Lung microvascular endothelial cell (primary cell): ENCODE measurements at places on chromosomes 1 and 21. TPM values are rescaled to one million over a fixed set of nuclear protein-coding genes. Genes with fewer than 3 reads are reported as not detected.

GRCh38 chr1:150144606-150145005, 5.1 kb upstream of the PLEKHO1 start:
- DNase-seq: no peak

The GLMN gene
- total RNA-seq: 5.4 and 5.8 TPM in 2 replicates

- no peak for DNase-seq
These were observed 333.8 kb upstream of the PTBP2 start for GRCh38 chr1:96387785-96388184.

The HAPLN2 gene
- not detected in 2 replicates for total RNA-seq

DNA sequence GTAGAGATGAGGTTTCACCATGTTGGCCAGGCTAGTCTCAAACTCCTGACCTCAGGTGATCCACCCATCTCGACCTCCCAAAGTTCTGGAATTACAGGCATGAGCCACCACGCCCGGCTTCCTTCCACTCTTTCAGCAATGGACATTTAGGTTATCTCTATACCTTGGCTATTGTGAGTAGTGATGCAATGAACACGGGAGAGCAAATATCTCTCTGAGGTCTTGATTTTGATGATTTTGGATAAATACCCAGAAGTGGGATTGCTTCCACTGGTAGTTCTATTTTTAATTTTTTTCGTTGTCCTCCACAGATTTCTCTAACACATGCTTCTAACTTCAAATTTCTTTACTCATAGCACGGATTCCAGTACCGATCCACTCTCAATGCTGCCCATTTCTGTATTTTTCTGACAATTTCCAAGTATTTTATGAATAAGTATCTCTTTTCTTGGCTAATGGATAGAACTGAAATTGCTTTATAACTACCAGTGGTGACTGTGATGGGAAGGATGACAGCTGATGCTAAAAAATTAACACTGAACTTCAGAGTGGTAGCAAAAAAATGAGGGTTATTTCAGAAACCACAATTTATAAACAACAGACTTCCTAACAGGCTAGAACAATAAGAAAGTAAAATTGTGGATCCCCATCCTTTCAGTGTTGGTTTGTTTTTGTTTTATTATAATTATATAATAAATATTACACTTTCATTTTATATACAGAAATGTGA, 327.5 kb upstream of the RUNX1 start:
- DNase-seq: peak; percentile 60

The COL6A2 gene
- total RNA-seq: 5.4 and 33.7 TPM in 2 replicates

The DAB1 gene
- total RNA-seq: not detected in 2 replicates

The HES3 gene
- total RNA-seq: not detected in 2 replicates

- DNase-seq: no peak
These were observed 12.0 kb upstream of the GPR153 start for GRCh38 chr1:6272868-6273267.

The KLHDC7A gene
- not detected in 2 replicates for total RNA-seq

GRCh38 chr21:36499578-36500471, 19.9 kb upstream of the CLDN14 start:
- DNase-seq: peak; percentile 27

GRCh38 chr1:198480876-198481275, 59.6 kb downstream of the ATP6V1G3 start:
- DNase-seq: no peak

- peak; percentile 66 for DNase-seq
These were observed 554 bp downstream of the ZNF281 start for GRCh38 chr1:200409203-200409760.

The TDRD5 gene
- total RNA-seq: 0.20 and 0.22 TPM in 2 replicates

GRCh38 chr1:240385985-240386978, 225.7 kb downstream of the GREM2 start:
- no peak for DNase-seq

DNA sequence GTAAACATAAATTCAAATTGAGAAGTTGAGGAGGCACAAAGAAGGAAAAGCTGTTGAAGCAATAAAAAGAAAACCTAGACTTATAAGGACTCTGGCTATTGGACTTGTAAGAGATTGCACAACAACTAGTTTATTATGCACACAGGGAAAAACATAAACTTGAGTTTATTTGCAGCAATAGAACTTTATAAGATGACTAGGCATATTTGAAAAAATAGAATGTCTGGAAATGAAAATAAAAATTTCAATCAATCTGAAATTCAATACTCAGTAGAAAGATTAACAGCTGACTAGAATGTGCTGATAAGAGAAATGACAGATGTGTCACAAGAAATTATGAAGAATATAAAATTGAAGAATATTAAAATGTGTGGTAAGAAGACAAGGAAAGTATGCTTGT, 505.4 kb upstream of the ZP4 start:
- no peak for DNase-seq

The MRPL37 gene
- total RNA-seq: 35.5 and 46.2 TPM in 2 replicates

The USP48 gene
- 39.0 and 61.5 TPM in 2 replicates for total RNA-seq

The KRTAP13-4 gene
- not detected in 2 replicates for total RNA-seq

DNA sequence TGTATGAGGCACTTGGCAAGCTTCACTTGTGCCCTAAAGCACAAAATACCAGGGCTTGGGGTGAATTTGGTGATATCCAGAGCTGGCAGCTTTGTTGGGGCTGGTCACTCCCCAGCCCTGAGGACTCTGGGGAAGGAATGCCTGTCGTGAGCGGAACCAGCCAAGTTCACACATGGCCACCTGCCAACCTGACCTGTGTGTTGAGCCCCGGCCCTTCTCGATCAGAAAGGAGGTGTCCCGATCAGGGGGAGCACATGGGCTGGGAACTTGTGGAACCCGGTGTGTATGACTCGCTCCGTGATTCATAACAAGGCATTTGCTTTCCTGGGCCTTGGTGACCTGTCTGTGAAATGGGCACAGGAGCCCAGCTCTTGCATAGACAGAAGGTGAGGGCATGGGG, 43.1 kb downstream of the AGPAT3 start:
- no peak for DNase-seq

The PRELP gene
- total RNA-seq: not detected in 2 replicates

The SPRR5 gene
- not detected in 2 replicates for total RNA-seq

GRCh38 chr1:241079047-241079446, 278.0 kb downstream of the RGS7 start:
- no peak for DNase-seq

DNA sequence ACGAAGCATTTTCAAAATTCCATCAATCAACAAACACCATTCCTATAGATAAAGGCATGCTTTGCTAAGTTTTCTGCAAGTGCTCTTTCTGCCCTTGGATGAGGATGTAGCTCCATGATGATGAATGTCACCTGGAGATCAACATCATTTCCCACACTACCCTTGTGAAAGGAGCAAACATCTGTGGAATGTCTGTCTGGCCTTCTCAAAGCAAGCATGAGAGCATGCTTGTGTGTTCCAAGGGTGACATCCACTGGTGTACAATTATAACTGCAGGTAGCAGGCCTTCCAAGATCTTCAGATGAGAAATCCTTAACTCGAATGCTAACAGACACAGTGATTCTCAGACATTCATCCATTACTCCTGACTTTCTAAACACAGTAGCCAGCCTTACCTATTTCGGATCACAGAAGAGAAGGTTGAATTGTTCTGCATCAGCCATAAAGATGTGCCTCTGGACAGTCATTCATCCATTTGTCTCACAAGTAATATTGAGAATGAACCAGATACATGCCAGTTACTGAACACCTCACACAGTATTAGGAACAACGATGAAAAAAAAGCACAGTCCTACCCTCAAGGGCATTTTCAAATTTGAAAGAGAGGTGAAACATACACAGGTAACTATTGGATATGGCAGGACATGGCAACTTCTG, 162.4 kb downstream of the TPR start:
- peak; percentile 90 for DNase-seq

The TOMM40L gene
- 12.0 and 13.5 TPM in 2 replicates for total RNA-seq

The ZNF648 gene
- total RNA-seq: not detected in 2 replicates

- DNase-seq: no peak
These were observed 85.9 kb downstream of the SELENOF start for GRCh38 chr1:86828024-86828423.

DNA sequence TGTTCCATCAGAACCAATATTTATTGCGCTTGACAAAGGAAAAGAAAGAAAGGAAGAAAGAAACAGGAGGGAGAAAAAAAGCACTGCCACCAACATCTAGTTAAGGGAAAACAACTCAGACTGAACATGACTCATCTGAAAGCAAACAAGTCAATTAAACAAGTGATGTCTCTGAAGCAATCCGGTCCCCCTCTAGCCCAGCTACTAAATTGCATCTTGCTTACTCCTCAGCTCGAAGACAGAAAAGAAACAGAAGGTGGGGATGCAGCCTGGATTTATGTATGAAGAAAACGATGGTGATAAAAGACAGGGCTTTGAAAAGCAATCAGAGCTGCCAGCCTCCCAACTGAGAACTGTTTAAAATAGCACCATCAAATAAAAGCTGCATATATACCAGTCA, 188.2 kb downstream of the OMA1 start:
- no peak for DNase-seq

The GJB3 gene
- total RNA-seq: not detected in 2 replicates

- DNase-seq: no peak
These were observed 94.5 kb downstream of the SYF2 start for GRCh38 chr1:25137521-25138395.

The ADGRL2 gene
- 16.3 and 28.8 TPM in 2 replicates for total RNA-seq

The C1orf87 gene
- not detected in 2 replicates for total RNA-seq

GRCh38 chr1:213977486-213977842, 10.3 kb upstream of the PROX1 start:
- DNase-seq: no peak

The S1PR1 gene
- total RNA-seq: 162 and 284 TPM in 2 replicates

- no peak for DNase-seq
These were observed 394.8 kb downstream of the PRDM2 start for GRCh38 chr1:14094611-14095400.

DNA sequence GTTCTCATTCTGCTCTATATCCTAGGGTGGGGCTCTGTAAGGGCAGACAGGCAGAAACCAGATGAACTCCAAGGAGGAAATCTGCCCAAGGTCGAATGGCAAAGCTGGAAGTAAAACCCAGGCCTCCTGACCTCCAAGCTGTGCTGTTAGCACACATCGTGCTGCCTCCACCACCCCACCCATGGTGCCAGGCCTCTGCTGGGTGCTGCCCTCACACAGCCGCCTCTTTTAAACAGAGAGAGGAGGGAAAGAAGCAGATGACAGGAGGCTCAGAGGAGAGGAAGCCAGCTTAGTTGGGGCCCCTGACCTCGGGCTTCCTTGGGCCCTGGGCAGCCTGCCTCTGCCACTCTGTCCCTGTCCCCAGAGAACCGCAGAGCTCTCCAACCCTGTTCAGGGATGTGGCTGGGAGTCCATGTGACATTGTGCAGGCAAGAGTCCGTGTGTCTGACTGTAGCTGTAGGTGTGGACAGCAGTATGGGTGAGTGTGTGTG, 1.1 kb downstream of the SYNC start:
- DNase-seq: peak; percentile 32

GRCh38 chr1:9435854-9436640, 103.2 kb upstream of the SLC25A33 start:
- DNase-seq: peak; percentile 53

GRCh38 chr21:45478115-45478801, 64.0 kb downstream of the SLC19A1 start:
- DNase-seq: peak; percentile 81

GRCh38 chr1:110312188-110313121, 26.7 kb upstream of the RBM15 start:
- DNase-seq: peak; percentile 90

- no peak for DNase-seq
These were observed 49.9 kb upstream of the INSL5 start for GRCh38 chr1:66850989-66851388.

The ISG20L2 gene
- 4.4 and 6.3 TPM in 2 replicates for total RNA-seq

- DNase-seq: no peak
These were observed 10.6 kb upstream of the GIPC2 start for GRCh38 chr1:78035121-78035520.

The FOXD3 gene
- total RNA-seq: not detected in 2 replicates

GRCh38 chr1:59185163-59185860, 111.6 kb upstream of the FGGY start:
- DNase-seq: no peak

GRCh38 chr1:88266051-88266450, 418.0 kb upstream of the PKN2 start:
- DNase-seq: no peak

DNA sequence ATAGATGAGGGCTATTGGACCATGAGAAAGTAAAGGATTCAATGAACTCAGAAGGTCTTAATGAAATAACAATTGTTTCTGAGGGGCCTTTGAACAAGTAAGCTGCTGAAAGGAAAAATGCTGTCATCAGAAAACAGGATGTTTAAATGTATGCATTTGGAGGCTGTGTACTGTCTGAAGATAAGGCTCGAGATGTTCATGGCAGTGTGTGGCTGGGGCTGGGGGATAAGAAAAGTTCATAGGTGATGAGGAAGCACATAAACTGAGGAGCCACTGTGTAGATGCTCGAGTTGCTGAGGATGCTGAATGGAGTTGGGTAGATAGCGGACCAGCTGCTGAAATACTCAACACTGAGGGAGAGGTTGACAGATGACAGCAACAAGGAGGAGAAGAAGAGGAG, 17.8 kb downstream of the THEM4 start:
- no peak for DNase-seq

GRCh38 chr1:193111641-193112090, 6.5 kb upstream of the GLRX2 start:
- DNase-seq: peak; percentile 72

DNA sequence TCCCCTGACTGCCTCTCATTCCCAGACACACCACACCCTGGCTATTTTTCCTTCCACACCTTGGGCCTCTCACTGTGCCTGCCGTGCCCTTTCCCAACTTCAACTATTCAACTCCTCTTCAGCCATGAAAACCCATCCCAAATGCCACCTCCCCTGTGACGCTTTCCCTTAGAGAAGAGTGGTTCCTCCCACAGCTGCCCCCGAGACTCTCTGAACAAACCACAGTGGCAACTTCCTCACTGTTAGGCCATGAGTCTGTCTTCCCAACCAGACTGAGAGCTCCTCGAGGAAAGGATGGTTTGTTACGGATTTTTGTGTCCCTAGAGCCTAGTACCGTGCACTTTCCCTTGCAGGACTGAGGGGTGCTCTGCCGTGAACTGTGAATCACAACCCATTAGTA, 59.2 kb downstream of the LRRN2 start:
- no peak for DNase-seq

DNA sequence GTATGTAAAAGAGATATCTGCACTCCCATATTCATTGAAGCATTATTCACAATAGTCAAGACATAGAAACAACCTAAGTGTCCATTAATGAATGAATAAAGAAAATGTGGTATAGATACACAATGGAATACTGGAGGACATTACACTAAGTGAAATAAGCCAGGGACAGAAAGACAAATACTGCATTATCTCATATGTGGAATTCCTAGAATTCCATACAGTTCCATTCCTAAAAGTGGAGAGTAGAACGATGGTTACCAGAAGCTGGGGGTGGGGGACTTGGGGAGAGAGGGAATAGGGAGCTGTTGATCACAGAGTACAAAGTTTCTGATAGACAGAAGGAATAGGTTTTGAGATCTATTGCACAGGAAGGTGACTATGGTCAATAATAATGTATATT, 7.4 kb downstream of the TMED5 start:
- DNase-seq: peak; percentile 23

The C8B gene
- total RNA-seq: not detected in 2 replicates

GRCh38 chr1:205782627-205783432, 7.5 kb upstream of the RAB29 start:
- DNase-seq: no peak

DNA sequence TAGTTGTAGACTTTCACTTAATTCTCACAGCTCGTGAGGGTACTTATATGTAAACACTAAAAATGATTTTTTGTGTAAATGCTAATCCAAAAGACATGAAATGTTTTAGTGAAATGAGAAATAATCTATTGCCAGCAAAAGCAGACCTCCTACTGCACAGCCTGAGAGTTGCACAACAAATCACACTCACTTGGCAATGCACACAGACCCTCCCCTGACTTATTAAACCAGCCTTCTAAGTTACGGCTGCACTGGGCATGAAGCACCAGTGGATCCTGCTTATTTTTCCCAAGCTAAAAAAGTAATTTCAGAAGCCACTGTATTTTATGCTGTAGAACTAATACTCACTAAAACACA, 10.3 kb downstream of the ERRFI1 start:
- no peak for DNase-seq
